Spleen (tissue), 13 donors: ENCODE measurements at places on chromosomes 6 and 20.
A peak's percentile ranks its signal among the peaks of the same experiment; 100 is the strongest.

GRCh38 chr20:16395366-16395765 is 177.9 kb downstream of the KIF16B start:
- DNase-seq = no peak

DNA sequence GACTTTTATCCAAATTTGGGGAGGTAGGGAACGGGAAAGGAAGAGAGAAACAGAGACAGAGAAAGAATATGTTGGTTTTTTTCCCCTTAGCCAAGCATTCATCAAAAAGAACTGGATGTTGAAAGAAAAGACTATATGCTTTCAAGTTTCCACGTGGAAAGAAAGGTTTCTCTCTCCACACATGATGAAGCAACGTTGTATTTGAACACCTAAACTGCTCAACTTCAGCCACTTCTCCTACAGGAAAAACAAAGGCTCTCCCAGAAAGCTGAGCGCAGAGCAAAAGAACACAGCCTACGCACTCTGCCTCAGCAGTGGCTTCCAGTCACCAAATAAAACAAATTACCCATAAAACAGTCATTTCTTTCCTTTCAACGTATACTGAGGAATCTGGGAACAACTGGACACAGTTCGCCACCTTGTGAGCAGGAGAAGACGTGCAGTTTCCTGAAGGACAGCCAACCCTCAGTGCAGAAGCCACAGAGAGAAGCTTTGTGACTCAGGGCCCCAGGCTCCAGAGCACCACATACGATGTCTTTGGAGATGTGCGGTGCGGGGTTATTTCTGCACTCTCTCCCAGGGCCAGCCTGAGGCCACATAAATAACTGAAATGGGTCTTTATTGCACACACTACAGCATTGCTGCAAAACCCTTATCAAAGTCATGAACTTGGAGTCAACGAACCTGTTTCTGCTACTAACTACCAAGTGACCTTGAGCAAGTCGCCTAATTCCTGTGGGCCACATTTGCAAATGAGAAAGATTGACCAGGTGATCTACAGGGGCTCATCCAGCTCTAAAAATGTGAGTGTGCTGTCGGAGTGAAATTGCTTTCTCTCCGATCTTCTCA is 10.1 kb downstream of the IL17F start:
- no peak for DNase-seq

DNA sequence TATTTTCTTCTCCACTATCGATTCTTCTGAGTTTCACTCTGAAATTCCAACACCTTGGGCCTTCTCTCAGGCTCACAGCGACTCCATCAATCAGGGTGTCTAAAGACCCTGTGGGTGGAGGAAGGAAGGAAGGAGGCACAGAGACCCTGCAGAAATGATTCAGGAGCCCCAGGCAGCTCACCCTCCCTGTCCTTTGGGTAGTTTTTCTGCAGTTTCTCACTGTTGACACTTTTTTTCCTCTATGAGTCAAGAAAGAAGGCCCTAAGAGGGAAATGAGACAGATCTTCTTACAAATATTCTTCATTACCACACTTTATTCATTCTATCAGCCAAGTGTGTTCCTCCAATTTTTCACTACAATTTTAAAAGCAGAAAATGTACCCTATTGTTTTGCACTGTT is 34.2 kb upstream of the TBXT start:
- no peak for DNase-seq

- peak; percentile 79 for DNase-seq
These were observed 650 bp upstream of the TTK start for GRCh38 chr6:80003826-80004172.

GRCh38 chr6:104173668-104174067 is 686.1 kb downstream of the HACE1 start:
- no peak for DNase-seq

DNA sequence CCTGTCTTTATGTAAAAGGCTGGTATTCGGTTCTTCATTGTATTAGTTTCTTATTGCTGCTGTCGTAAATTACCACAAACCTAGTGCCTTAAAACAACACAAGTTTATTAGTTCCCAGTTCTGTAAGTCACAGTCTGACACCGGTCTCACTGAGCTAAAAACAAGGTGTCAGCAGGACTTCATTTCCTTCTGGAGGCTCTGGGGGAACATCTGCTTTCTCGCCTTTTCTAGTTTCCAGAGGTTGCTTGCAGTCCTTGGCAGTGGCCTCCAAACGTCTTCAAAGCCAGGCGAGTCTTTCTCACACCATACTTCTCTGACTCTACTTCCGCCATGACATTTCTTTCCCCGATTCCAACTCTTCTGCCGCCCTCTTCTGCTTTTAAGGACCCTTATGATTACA is 43.0 kb upstream of the ZFAND3 start:
- DNase-seq = no peak

- DNase-seq = no peak
These were observed 701.3 kb upstream of the CHD6 start for GRCh38 chr20:42319252-42320013.

DNA sequence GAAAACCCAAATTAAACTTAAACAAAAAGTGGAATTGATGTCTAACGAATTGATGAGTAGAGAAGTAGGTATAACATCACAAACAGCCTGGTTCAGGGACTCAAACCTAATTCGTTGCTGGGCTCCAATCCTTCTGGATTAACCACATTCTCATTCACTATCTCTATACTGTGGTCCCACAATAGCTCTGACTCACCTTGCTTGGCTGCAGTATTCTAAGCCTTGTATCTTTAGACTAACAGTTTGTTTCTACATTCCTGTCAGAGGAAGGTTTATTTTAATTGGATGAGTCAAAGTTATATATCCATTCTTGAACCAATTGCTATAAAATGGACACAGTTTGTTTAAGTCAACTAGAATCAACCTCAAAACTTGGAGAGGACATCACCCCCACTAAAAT is 530.5 kb upstream of the PTCHD4 start:
- no peak for DNase-seq

DNA sequence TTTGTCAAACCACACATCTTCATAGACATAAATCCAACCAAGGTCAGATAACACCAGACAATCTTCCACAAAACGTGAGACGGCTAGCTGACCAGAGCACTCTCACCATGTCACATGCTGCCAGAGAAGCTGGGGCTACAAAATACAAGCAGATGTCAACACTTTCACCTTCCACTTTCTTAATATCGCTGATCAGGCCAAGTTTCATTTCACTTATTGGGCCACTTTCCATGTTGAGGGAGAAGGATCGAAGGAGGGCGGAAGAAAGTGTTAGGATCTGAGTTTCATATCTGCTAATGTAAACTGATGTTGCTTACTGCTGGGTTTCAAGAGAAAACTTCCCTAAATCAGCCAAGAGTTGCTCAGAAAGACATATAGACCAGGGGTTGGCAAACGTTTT is 177.0 kb upstream of the PRDM1 start:
- DNase-seq = no peak

DNA sequence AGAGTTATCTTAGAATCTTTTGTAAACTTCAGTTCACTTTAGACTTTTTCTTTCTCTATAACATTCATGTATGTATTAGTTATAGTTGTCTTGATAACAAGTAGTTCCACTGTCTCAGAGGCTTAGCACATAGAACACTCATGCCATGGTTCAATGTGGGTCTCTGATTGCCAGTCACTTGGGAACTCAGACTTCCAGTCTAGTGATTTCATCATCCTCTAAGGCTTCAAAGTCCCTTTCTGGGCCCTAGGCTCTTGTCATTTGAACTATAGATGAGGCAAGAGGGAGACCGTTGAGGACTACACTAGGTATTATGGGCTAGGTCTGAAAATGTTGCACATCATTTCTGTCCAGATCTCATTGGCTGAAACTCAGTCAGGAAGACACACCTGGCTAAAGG is 8.4 kb upstream of the EEF1E1 start:
- DNase-seq = no peak

- DNase-seq = no peak
These were observed 106.5 kb downstream of the ARID1B start for GRCh38 chr6:156883497-156884252.

DNA sequence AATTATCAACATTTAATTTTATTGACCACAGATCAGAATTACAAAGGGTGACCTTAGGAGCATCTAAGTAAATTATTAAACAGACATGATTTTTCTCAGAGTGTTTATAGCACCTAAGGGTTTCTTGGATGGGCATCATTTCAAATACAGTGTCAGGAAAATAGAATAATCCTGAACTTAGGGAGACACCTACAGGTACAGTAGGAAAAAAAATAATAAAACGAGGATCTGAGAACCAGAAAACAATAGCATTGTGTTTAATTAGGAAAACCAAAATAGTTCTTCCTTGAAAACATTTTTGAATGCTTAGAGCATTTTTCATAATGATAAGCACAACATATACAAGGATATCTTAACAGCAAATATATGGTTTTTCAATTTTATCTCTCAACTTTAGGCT is 39.2 kb downstream of the MMUT start:
- DNase-seq = no peak

GRCh38 chr6:166927935-166928643 is 28.3 kb downstream of the RNASET2 start:
- no peak for DNase-seq
